ENCODE measurements at places on chromosomes 2 and 18. TPM values are rescaled to one million over a fixed set of nuclear protein-coding genes. Genes with fewer than 3 reads are reported as not detected.

DNA sequence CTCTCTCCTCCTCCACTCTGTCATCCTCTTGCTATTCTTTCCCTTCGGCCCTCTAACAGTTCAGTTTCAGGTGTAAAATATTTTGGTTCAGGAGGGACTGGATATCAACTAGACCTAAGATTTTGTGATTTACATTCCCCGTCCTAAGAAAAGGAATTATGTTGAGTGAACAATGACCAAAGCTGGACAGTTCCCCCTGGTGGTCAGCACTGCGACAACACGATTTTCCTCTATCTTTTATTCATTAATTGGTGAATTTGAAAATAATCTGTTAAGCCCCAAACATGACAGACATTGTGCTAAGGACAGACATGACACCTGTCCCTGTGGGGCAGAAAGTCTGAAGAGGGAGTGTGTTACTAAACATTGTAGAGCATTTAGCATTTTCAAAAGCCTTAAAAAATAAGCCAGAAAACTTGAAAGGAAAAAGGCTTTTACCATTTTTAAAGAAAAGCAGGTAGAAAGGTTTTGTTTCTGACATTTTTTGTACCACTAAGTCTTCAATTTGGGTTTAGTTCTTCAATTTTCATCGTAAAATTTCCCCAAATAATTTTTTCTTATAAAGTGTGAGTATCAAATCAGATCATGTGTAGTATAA, 28.4 kb upstream of the GTF2A1L start:
- DNase-seq, result no peak

GRCh38 chr18:63002305-63002704, 287.0 kb downstream of the PHLPP1 start:
- DNase-seq, result no peak

GRCh38 chr2:109046925-109047508, 58.0 kb upstream of the EDAR start:
- DNase-seq, result no peak

- no peak for DNase-seq
Observed at GRCh38 chr2:20516646-20517341, 69.9 kb downstream of the RHOB start.

DNA sequence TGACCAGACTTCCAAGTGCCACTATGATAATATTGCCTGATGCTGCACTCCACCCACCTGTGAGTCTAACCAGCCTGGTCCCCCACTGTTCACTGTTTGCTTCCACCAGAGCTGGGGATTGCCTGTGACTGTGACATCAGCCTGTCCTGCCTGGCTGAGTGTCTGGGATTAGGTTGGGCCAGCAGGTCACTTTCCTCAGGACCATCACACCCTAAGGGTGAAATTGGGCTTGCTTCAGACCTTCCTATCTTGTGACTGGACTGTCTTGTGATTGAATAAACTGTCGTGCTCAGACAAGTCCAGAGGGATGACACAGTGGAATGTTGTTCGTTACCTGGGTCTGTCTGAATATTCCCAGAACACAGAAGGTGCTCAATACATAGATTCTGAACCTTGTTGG, 87.4 kb upstream of the HK2 start:
- DNase-seq, result no peak

DNA sequence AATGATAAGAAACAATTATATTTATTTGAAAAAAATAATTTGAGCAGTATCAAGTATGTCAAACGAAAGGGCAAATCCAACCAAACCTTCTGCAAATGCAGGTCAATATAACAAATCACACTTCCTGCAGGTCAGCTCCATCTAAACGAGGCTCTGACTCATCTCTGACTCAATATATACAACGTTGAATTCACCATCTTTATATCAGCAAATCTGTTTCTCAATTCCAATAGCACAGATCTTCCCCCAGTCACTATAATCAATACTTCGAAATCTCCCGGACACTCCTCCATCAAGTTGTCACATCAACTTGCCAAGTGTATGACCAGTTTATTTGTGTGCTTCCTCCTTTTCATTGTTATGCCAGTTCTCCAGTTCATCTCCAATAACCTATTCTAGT, 388.9 kb downstream of the ZEB2 start:
- no peak for DNase-seq

DNA sequence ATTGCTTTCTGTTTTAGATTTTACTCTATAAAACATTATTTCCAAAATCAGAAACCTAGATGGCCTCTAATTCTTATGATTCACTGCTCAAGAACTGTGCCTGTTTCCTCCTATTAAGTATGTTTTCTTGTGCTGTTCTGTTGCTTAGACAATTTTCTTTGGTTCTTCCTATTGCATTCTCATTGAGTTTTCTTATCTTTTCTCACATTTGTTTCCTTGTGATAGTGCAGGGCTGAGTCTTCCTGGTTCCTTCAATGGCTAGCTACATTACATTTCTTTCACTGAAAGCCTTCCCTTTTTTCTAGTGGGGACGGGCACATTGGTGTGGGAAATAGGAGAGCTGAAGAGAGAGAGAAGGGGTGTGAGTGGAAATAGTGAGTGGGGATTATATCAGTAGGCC, 183.4 kb downstream of the CALCRL start:
- no peak for DNase-seq

DNA sequence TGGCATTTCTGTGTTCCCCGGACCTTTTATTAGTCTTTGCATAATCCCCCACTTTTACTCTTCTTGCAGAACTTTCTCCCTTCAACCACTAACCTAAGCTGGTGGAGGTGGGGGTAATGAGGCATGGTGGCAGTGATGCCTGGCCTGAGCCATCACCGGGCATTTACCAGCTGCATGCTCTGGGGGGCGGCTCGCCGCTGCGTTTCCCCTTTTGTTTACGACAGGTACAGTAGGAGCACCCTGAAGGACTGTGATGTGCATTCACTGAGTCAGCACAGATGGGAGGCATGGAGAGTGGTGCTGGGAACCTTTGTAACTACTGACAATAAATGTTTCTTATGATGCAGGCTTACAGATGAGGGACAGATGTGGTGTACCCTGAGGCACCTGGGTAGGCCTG, 46.9 kb downstream of the PLEKHB2 start:
- no peak for DNase-seq

GRCh38 chr2:40394031-40394430, 57.9 kb downstream of the SLC8A1 start:
- no peak for DNase-seq

CLEC4F gene
- total RNA-seq, result 1.4 TPM

ALPI gene
- not detected for total RNA-seq

NEU2 gene
- total RNA-seq, result not detected

FAM124B gene
- total RNA-seq, result 1.9 TPM

NT5DC4 gene
- total RNA-seq, result 0.45 TPM

SERPINB4 gene
- total RNA-seq, result not detected

All from natural killer cell (primary cell).